Skeletal muscle cell (primary cell): ENCODE measurements at places on chromosomes 7 and 10.
A peak's percentile ranks its signal among the peaks of the same experiment; 100 is the strongest.

- DNase-seq: no peak
These were observed 8.8 kb downstream of the ITGB1 start for GRCh38 chr10:32949221-32949678.

DNA sequence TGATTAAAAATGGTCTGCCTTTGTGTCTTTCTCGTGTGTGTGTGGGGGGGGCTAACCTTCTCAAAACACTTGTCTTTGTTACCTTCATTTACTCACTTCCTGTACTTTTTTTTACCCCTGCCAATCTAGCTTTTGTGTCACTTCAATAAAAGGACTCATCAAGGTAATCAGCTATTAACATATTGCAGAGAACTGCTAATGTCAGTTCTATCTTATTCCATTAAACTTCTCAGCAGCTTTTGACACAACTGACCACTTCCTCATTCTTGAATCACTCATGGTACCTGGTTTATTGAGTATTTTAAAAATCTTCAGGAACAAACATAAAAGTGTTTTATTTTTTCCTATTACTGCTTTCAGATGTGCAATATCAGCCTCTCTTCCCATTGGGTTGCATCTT, 59.8 kb downstream of the SLC25A40 start:
- no peak for DNase-seq

DNA sequence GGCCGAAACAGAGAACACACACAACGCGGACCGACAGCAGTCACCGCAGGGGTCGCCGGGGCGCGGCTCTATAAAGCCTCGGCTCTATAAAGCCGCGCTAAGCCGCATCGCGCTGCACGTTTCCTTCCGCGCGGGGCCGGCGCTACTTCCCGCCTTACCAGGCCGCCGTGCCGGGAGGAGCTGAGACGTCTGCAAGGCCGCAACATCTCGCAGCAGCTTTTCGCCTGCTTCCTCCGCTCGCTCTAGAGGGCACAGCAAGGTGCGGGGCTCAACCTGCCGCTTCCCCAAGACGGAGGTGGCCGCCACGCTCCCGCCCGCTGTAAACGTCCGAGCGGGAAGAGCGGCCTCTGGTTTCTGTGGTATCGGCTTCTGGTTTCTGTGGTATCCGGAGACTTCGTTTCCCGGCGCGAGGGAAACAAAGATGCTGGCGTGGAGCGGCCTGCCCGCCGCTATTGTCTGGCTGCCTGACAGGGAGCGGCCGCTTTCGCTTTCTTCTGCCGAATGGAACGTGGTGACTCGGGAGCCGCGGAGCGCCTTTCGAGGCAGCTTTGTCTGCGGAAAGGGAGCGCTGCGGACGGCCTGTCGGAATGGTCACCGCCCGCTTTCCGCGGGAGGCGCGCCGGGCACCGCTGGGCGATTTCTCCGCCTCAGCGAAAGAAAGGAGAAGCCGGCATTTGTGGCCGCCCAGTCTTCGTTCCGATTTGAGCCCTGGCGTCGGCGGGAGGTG, 91.8 kb downstream of the SPAG6 start:
- DNase-seq: peak; percentile 69

DNA sequence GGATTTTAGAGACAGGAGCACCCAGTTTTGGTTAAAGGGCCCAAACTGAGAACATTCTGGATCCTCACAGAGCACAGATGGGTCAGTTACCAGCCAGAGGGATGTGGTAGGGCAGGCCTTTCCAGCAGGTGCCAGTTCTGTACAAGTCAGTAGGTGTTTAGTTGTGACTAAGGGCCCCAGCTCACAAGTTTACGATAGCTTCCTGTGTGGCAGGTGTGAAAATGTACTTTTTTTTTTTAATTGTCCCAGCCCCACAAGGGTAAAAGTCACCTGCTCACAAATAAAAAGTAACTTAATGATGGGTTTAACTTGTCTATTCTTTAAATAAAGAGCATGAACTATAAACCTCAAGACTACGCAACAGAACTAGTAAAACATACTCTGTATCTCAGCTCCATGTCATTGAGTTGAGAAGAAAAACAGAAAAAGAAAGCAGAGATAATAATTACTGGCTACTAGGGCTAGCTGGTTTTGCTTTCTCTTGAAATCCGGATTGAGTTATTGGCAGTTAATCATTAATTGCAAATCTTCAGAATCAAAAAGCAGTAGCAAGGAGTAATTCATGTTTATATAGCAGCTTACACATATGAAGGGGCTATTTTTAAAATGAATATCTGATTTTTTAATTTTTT, 15.4 kb downstream of the NFE2L3 start:
- no peak for DNase-seq

DNA sequence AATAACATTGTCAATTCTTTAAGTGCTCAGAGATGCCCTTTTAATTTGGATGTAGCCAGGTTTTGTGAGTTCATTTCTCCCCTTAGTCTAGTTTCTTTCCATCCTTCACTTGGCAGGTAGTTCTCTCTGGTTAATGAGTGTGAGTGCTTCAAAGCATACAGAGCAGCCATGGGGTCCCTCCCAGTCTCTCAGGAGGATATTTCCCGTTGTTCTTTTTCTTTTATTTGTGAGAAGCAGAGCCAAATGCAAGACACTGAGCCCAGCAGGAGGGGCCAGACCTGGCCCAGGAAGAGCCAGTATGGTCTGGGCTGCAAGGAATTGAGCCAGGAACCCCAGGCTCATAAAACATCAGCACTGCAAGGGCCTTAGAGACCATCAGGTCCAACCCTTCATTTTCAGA, 52.4 kb downstream of the PLCE1 start:
- DNase-seq: no peak

- no peak for DNase-seq
These were observed 107.4 kb upstream of the LSM8 start for GRCh38 chr7:118076564-118076963.

DNA sequence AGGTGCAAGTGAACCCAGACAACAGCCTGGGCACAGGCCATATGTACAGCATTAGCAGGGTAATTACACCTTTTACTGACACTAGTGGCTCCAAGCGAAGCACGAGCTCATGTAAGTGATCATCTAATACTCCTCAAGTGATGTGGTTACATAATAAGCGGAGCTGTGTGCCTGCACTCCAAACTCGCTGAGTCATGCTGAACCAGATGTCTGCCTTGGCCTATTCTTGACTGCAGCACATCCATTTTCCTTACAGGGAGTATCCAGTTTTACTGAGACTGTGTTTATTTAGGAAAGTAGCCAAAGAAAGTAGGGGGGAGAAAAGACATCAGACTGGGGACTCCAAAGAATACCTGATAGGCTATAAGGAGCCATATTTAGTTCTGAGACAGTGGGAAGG, 90.1 kb downstream of the GRM3 start:
- no peak for DNase-seq

- no peak for DNase-seq
These were observed 72.2 kb upstream of the EXOC4 start for GRCh38 chr7:133180717-133181116.

DNA sequence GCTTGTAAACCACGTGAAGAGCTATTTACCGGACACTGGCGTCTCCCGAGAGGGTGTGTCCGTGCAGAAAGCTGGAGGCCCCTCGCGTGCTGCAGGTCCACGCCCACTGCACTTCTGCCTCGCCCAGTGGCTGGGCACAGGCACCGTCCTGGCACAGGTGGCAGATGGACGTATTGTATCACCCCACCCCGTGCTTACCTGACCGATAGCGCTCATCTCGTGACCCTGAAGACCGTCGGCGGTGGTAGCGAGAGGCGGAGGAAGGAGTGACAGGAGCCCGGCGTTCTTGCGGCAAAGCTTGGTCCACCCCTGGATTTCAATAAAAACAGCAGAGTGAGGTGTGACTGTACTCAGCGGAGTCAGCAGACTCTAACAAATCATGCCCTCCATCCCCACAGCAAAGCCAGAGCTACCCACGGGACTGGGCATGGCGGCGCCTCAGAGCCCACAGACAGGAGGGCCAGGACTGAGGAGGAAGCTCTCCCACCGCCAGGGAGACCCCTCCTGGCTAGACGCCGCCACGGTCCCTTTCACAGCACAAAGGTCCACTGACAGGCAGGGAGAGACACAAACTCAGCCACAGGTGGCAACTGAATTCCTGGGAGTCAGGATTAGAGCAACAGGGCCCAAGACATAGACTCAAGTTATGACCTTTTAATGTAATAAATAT, 217.1 kb downstream of the DIP2C start:
- DNase-seq: no peak

- DNase-seq: no peak
These were observed 23.3 kb downstream of the ANTXRL start for GRCh38 chr10:46310143-46310514.
